ENCODE measurements at places on chromosomes 5 and 9.

DNA sequence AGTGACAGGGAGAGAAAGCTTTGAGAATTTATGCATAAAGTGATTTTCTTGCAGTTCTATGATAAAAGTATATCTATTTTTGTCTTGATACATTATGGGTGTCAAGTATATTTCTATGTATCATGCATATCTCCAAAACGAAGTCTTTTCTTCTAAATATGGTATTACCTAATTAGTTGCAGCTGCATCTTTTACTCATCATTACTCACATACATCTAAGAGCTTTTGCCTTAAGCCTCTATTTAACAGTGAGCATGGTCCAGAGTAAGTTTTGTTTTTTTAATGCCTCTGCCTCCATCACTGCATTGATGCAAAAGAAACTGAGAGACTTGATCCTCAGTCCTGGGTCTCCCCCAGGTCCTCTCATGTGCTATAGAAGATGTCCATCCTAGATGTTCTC is 40.0 kb upstream of the SMC5 start:
- DNase-seq, result no peak

- no peak for DNase-seq
Measured at GRCh38 chr5:173310218-173310769, 17.9 kb downstream of the STC2 start.

DNA sequence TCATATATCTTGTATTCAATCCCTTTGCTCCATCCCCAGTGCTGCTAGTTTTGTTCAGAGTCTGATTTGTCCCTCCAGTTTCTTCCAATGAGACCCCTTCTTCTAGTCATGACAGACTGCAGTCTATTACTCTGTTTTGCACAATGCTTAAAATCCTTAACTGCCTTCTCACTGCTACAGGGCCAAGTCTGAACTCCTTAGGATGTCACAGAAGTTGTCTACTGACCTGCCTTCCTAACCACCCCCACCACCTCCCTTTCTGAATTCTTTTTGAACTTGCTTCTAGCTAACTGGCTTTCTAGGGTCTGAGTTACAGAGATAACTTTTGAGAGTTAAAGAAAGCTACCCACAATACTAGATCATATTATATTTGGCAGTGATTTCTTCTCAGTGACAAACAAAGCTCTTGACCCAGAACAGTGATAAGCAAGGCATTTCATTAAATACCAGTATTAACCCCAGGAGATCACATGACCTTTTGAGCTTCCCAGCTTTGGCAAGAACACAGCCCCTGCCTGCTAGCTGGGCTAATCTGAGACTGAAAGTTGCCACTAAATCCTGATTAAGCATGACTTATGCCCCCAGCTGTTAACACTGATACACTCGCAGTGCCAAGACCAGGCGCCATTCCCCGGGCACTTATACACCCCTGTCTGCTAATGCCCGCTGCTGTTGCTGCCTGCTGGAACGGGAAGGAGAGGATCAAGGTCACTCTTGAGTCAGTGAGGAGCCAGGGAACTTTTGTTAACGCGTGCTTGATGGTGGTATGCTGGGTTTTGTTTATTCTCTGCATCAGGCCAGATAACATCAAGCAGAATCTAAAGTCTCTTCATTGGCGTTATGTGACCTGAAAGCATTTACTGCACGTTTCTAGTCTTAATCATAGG is 36.4 kb upstream of the ADAMTSL1 start:
- DNase-seq, result no peak

GRCh38 chr5:54471398-54471797 is 15.9 kb downstream of the HSPB3 start:
- no peak for DNase-seq

DNA sequence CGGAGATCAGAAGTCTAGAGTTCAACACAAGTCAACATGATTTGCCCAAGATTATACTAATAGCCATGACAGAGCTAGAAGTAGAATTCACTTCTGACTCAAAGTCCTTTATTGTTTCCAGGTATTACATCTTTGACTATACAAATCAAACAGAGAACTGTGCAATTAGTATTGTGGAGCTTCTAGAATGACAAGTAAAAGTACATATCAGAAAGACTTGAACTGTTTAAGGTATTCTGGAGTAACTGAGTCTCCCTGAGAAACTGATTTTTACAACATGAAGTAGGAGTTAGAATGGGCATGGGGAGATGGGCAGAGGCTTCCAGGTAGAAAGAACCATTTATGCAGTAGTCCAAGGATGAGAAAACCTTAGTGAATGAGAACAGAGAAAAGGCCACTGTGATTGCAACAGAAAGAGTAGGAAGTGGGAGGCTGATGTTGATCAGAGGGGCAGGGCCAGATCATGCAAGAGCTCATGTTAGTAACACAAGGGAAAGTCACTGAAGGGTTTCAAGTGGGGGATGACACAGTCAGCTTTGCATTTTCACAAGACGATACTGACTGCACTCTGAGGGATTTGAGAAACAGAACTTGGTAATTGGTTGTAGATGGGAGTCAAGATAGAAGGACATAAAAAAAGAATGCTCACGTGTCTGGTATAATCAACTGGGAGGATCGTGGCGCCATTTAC is 280.7 kb downstream of the RFX3 start:
- no peak for DNase-seq

DNA sequence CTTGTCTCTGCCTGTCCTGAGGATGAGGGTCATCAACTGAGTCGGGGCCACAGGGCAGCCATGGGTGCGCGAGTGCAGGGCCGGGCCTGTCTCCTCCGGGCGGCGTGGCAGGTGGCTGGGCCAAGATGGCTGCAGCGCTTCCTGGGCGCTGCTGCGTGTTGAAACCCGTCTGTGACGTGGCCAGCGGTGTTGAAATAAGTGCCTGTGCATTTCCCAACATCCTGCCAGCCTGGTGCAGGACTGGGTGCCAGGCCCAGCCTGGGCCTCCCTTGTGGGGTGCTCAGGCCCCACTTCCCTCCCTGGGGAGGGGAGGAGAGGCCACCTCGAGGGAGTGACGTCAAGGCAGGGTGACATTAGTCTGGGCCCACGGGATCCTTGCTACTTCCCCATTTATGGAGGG is 45.5 kb downstream of the RXRA start:
- peak; percentile 28 for DNase-seq

- peak; percentile 3 for DNase-seq
Measured at GRCh38 chr5:57499262-57500050, 16.8 kb upstream of the ACTBL2 start.

GRCh38 chr5:50447228-50447627 is 6.1 kb upstream of the EMB start:
- no peak for DNase-seq

- DNase-seq, result no peak
Measured at GRCh38 chr5:50415912-50416311, 25.2 kb downstream of the EMB start.

DNA sequence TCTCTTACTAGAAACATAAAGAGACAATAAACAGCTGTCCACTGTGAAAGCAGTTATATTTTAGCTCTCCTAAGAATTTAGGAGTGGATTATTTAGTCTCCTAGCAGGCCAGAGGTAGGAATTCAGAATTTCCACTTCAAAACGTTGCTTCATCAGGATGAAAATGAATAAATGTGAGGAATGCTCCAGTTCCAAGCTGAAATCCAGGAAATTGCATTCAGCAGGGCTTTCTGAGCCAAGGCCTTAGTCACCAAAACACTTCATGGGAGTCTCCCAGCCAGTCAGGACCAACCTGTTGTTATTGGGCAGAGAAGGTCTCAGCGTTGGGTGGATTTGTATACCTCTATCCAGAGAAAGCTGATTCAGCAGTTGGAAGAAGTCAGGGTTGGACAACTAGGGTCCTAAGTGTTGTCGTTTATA is 1040.3 kb downstream of the TLE1 start:
- no peak for DNase-seq

Data from C1 segment of cervical spinal cord (tissue), 14 donors.